ENCODE measurements at places on chromosomes 12 and 14.

GRCh38 chr12:51536159-51536558 lies 54.9 kb upstream of the SCN8A start:
- no peak for DNase-seq

- DNase-seq, result no peak
These were observed 58.5 kb upstream of the PRICKLE1 start for GRCh38 chr12:42648061-42648460.

GRCh38 chr12:132243596-132244310 lies 85.6 kb downstream of the GALNT9 start:
- DNase-seq, result no peak

DNA sequence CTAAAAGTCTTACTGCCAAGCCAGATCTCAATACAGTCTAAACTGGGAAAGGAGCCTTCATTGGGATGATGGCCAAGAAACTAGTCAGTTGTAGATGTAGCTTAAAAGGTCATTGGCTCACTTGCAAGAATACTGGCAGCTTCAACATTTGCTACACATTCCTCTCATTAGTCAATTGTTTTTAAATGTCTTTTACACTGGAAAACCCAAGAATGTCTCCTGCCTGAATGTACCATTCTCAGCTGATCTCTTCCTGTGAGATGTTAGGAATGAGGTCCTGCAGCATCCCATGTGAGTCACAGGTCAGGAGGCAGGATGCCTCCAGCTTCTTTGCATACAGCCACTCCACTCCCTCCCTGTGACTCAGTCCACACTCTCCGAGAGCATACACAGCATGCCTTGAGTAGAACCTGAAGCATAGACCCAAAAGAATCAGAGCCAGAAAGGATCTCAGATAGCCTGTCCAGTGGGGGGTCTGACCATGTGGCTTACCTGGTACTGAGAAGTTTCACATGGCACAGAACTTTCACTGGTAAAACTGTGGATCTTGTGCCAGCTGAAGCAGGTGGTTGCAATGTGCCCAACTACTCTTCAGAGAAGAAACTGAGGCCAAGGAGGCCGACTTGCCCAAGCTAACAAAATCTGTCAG lies 56.0 kb upstream of the HECTD1 start:
- no peak for DNase-seq

GRCh38 chr12:53049571-53050318 lies at the start of gene TNS2:
TSS of gene TNS2 (plus strand) at chr12:53050065. CDS start at chr12:53050186, 121 bp downstream.
- no peak for DNase-seq

- DNase-seq, result no peak
These were observed 130.8 kb upstream of the BMP4 start for GRCh38 chr14:54087376-54087775.

DNA sequence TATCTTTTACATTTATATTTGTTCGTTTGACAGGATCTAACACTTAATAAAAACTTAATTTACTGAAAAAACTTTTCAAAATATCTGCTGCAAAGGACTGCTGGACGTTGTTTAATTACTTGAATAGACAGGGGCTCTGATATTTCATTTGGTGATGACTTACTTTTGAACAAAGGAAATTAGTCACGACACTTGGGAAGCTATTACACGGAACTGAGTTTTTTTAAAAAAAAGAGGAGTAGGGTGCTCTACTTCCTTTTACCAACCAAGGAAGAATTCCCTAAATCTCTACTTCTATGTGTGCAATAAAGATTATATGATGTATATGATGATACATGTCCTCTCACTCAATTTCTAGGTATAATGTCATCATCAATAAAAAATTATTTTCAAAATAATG lies 4.7 kb downstream of the FGD6 start:
- no peak for DNase-seq

- DNase-seq, result no peak
These were observed 75.4 kb downstream of the ATXN2 start for GRCh38 chr12:111523587-111524167.

- DNase-seq, result no peak
These were observed 13.7 kb upstream of the MED13L start for GRCh38 chr12:116291218-116291617.

- DNase-seq, result no peak
These were observed 118.1 kb downstream of the CMAS start for GRCh38 chr12:22164139-22164538.

- DNase-seq, result no peak
These were observed 25.1 kb downstream of the ANKS1B start for GRCh38 chr12:99959549-99960170.

- no peak for DNase-seq
These were observed 25.8 kb downstream of the KTN1 start for GRCh38 chr14:55605793-55606192.

GRCh38 chr14:104361921-104362681 lies 217.5 kb upstream of the C14orf180 start:
- no peak for DNase-seq

DNA sequence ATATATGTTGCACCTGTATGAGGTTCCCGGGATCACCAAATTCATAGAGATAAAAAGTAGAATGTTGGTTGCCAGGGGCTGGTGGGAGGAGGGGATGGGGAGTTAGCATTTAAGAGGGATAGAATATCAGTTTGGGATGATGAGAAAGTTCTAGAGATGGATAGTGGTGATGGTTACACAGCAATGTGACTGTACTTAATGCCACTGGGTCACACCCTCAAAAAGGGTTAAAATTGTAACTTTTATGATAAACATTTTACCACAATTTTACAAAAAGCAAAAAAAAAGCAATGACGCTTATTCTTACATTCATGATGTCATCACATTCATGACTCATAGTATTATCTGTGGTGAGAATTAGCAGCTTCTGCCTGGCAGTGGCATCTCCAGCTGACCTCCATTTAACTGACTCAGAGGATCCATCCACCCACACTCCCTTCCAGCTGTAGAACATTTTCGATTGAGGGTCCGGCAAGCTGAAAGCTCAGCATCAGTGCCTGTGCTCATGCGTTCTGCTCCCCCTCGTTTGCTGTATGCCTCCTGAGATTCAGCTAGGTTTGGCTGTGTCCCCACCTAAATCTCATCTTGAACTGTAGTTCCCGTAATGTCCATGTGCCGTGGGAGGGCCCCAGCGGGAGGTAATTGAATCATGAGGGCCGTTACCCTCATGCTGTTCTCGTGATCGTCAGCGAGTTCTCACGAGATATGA lies 64.8 kb upstream of the TMEM260 start:
- no peak for DNase-seq

- DNase-seq, result no peak
These were observed 37.7 kb downstream of the RAB35 start for GRCh38 chr12:120078868-120079267.

DNA sequence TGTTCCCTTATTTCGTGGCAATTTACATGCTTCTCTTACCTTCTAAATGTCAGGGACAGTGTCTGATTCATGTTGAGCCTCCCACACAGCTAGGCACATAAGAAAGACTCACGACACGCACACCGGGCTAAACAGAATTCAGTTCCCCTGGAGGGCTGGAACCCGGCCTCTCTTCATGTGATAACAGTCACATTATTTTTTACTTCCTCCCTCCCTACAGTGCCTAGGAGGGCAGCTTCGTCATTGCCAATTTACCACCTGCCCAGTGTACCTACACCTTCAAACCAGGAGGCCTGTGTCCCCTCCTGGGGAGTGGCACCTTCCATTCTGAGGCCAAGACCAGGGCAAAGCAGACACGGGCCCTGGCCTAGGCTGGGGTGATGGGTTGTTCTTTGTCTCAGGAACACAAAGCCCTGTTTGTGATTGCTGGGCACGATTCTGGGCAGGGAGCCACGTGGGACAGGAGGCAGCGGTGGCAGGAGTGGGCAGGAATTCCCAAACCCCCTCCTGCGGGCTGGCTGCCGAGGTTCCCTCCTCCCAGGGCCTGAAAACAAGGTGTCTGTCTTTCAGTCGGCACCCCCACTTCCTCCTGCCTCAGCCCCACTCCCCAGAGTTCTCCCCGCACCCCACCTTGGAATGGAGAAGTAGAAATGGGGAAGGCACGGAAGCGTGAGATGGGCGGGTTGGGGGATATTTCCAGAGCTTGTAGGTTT lies 6.8 kb upstream of the RASAL1 start:
- DNase-seq, result no peak

DNA sequence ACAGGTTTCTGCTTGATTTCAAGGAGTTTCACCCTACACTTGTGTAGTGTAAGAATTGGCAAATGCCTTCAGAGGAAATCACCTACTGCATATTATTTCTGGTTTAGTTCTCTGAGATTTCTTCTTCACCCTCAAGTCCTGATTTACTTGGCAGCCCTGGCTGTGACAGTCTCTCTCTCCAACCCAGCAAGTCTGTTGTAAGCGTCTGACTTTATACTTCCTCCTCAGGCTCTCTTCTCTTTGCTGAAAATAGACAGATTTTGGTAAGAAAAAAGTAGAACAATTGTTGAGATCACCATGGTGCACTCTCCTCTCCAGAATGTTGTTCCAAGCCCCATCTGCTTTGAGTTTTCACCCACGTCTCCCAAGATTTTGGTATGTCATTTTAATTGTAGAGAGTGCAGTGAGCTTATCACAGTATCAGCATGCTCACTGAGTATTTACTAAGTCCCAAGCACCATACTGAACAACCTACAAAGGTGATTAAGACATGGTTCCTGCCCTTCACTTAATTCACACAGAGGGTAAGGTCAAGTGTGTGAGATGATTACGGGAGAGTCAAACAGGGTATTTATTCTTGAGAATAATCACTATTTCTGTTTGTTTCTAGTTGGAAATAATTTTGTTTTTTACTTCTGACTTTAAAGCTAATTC lies 148.7 kb downstream of the MDGA2 start:
- no peak for DNase-seq

DNA sequence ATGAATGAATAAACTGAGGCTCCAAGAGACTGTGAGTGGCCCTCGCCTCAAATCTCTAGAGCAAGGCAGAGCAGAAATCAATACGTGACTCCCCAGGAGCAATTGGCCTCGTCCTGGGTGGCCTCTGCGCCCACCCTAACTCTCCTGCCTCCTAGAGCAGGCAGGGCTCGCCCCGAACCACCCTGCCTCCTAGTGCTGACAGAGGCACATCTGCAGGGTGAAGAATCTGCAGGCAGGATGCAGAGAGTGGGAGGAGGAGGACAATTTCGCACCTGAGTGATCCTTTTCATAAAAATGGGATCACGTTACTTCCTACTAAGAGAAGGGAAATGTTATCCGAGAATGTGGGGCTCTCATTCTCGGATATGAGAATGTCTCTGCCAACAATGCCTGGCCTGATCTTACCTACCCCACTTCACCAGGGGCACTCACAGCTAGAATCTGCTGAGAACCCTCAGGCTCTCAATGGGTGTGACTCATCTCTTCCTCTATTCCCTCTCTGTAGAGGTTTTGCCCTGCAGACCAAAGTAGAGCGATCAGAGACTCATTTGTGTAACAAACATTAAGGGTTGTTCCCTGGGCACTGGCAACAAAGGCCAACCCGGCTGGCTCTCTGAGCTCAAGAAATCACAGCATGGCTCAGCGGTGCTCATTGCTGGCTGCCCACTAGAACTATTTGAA lies 61.7 kb upstream of the BCL2L14 start:
- peak; percentile 15 for DNase-seq

DNA sequence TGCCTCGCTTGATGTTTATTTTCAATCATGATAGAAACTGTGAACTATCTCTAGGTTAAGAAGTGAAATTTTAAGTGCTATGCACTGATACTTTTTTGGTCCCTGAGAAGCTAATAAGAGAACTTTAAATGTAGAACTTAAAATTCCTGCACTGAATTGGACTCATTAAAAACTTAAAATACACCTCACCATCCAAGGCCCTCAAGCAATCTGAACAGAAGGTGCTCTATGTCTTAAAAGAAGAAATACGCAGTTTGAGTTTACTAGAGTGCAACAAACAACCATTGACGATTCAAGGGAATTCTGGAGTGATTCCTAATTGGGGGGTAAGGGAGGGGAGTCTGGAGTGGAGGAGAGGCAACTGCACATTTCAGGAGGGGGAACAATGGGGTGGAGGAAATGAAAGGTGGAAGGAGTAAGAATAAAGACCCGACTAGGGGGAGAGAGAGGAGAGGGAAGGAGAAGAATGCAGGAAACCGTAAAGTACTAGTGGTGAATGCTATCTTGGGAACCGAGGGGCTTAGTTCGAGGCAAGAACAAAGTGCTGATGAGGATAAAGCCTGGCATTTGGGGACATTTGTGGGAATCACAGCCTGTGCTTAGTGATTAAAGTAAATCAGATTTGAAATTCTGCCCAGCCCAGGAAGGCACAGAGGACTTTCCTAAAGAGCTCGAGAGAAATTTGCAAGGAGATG lies 389.7 kb downstream of the AACS start:
- no peak for DNase-seq

- peak; percentile 48 for DNase-seq
These were observed at the start of gene CCDC177 for GRCh38 chr14:69574263-69574953. TSS of gene CCDC177 (minus strand) at chr14:69574871. CDS start at chr14:69573622, 1,249 bp downstream.

- no peak for DNase-seq
These were observed 149.4 kb downstream of the SNAPC1 start for GRCh38 chr14:61911574-61911973.

DNA sequence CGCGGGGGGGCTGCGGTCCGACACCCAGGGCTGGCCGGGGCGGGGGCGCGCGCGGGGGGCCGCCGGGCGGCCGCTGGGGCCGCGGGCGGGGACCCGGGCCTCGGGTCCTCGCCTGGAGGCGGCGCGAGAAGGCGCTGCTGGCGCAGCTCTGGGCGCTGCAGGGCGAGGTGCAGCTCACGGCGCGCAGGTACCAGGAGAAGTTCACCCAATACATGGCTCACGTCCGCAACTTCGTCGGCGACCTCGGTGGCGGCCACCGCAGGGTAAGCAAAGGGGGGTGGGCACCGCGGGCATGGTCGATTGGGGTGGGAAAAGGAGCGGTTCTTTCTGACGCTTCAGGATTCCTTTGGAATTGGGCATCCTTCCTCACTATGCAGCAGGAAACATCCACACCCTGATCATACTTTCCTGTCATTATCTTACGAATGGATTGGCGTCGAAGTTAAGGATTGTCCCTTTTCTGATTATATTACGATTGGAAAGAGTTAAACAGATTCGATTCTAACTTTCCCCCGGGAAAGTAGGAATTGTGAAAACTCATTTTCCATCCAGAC lies 798 bp downstream of the PDZRN4 start:
- DNase-seq, result no peak

- no peak for DNase-seq
These were observed 2.4 kb downstream of the GZMH start for GRCh38 chr14:24607081-24607480.

- no peak for DNase-seq
These were observed 368.8 kb downstream of the ETNK1 start for GRCh38 chr12:22993609-22994315.

DNA sequence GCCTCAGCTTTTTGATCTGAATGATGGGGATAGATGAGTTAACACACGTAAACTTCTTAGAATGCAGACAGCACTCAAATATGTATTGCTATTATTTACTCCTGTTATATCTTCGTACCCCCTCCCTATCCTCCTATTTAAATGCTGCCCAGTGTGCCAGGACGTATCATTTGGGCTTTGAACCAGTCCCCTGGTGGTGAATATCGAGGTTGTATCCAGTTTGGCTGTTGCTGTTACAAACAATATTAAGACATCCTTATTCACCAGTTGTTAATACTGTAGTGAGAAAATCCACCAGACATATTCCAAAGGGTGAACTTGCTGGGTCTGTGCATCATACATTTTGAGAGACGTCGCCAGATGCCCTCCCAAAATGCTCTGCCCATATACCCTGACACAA lies 51.5 kb upstream of the FOXN3 start:
- DNase-seq, result no peak

All from stimulated activated CD8-positive, alpha-beta memory T cell treated with anti-CD3 and anti-CD28 coated beads, Interleukin-12 subunit alpha, Interleukin-12 subunit beta, amount 100 ng/mL, for 4 hours (primary cell).